KBM-7 (cell line): ENCODE measurements at places on chromosomes 2 and 18.

DNA sequence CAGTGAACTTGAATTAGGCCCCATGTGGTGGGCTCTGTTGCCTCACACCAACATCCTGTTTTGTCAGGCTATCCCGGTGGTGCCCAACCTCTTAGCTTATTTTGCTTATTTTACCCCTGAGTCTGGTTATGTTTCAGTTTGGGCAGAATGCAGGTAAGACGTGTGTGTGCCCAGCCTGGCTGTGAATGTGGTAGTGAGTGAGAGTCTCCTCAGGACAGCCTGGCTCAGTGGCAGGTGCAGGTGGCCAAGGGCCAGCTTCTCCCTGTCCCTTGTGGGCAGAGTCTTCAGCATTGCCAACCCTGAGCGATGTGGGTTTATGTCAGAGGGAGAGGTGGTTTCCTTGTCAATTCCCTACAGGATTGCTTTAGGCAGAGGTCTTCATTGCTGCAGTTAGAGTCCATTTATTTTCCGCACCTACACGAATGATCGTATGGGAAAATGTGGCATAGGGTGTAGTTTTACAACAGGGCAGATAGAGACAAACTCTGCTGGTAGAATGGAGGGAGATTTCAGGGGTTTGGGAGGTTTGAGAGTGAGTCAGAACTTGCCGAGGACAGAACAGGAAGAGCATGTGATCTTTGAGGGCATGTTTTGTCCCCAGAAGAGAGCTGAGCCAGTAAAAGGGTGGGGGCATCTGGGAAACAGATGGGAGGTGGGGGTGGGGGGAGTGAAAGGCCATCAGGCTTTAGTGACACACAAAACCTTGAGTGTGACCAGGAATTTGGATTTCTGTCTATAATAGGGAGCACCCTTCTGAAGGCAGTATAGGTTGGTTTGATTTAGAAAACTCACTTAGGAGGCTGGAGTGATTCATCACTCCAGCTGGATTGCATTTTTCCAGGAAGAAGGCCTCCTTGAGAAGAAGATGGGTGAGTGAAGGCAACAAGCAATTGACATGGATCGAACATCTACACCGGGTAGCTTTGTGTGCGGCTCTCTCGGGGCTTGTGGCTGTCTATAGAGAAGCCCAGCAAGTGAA, 156.2 kb upstream of the CELF4 start:
- no peak for DNase-seq

- DNase-seq: no peak
Measured at GRCh38 chr18:61333271-61333745, at the start of gene CDH20. CDH20 (plus strand) TSS chr18:61333430.

- no peak for DNase-seq
Measured at GRCh38 chr2:176813621-176814049, 399.0 kb upstream of the HNRNPA3 start.

GRCh38 chr2:134490559-134490958, 228.2 kb downstream of the TMEM163 start:
- no peak for DNase-seq

- DNase-seq: peak; percentile 67
Measured at GRCh38 chr2:102442967-102443828, 20.2 kb downstream of the IL18RAP start.

DNA sequence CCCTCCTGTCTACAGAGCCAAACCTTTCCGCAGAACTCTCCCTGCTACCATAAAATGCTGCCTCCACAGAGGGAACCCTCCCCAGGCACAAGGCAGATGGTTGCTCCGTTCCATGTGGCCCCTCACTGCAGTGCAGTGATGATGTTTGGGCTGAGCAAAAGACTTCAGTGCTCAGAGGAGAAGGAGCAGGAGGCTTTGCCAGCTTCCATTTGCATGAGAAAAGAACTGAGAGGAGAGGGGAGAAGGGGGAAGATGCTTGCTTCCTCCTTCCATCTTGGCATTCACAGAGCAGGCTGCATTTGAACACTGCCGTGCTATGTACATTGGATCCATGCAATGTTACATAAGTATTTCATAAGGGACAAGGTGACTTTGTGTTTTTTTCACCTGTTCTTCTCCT, 46.6 kb upstream of the TMEM200C start:
- DNase-seq: no peak

- DNase-seq: no peak
Measured at GRCh38 chr18:43283299-43283698, 6.0 kb upstream of the SYT4 start.

- no peak for DNase-seq
Measured at GRCh38 chr18:50679056-50679455, 119.2 kb downstream of the MAPK4 start.

GRCh38 chr2:128414351-128414750, 95.7 kb upstream of the HS6ST1 start:
- no peak for DNase-seq

GRCh38 chr2:96811917-96812316, 4.2 kb upstream of the CNNM3 start:
- DNase-seq: no peak

DNA sequence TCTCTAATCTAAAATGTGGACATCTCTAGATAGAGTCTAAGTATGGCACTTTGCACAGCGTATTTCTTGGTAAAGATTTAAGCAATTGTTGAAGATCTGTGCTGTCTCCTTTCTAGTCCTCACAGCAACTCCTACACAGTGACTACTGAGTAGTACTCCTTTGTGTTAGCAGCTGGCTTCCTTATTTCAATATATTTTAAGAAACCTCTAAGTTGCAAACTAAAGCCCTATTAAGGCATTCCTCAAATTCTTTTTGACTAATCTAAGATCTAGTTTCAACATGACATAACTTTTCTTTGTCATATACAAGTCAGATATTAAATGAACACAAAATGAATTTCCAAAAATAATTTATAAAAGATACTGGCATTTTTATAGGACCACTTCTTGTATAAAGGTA, 121.8 kb upstream of the DNAJC10 start:
- DNase-seq: no peak

DNA sequence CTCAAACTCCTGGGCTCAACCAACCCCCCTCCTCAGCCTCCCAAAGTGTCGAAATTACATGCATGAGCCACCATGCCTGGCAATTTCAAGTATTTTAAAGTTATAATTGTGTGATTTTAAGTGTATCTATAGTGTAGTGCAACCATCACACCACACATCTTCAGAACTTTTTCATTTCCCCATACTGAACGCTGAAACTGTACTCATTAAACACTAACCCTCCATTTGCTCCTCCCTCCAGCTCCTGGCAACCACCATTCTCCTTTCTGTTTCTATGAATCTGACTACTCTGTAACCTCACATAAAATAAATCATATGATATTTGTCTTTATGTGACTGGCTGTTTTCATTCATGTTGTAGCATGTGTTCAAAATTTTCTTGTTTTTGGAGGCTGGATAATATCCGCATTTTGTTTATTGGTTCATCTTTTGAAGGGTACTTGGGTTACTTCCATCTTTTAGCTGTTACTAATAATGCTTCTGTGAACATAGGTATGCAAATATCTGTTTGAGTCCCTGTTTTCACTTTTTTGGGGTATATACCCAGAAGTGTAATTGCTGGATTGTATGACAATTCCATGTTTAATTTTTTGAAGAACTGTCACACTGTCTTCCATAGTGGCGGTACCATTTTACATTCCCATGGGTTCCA, 188.2 kb downstream of the PLCL1 start:
- no peak for DNase-seq

DNA sequence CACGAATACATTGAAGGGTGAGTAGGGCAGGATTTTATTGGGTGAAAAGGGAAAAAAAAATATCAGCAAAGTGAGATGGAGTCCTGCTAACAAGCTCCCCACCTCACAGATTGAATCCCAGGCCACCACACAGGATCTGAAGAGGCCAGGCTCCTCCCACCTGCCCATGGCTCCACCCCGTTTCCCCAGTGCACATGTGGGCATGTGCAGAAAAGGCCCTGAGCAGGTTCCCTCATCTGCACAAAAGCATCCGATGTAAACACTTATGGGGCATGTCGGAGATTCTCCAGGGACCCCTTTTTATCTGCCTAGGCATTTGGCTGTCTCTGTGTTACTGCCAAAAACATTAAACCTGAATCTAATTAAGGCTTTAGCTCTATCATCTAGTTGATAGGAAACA, 35.2 kb downstream of the SKA1 start:
- DNase-seq: no peak

DNA sequence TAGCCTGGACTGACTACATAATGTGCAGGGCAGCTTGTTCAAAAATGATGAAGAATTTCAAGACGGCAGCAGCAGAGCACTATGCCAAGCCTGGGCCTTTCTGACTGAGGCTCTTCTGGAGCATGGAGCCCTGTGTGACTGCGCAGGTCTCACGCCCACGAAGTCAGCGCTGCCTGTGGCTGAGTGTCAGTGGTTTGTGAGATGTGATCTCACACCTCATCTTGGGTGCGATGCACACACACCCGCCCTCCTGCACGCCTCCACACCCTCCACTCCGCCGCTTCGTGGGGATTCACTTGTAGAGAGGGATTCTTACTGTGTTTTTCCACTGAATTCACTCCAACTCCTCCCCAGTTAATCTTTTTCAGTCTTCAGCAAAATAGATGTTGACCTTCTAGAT, 103.9 kb downstream of the VIT start:
- DNase-seq: no peak

DNA sequence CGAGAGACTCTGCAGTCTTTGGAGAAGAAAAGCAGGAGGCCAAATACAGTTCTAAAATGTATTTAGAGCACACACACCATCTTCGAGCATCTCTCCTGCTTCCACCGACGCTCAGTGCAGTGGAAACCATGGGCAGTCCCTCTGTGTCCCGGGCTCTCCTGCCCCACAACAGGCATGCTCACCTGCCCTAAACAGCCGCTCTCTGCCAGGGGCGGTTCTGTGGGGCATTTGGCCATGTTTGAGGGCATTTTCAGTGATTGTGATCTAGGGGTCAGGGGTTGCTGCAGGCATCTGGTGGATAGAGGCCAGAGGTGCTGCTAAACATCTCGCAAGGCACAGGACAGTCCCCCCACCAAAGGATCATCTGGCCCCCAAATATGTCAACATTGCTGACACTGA, 55.8 kb downstream of the EMX1 start:
- DNase-seq: no peak

- DNase-seq: no peak
Measured at GRCh38 chr2:2739231-2739795, 408.2 kb upstream of the MYT1L start.

DNA sequence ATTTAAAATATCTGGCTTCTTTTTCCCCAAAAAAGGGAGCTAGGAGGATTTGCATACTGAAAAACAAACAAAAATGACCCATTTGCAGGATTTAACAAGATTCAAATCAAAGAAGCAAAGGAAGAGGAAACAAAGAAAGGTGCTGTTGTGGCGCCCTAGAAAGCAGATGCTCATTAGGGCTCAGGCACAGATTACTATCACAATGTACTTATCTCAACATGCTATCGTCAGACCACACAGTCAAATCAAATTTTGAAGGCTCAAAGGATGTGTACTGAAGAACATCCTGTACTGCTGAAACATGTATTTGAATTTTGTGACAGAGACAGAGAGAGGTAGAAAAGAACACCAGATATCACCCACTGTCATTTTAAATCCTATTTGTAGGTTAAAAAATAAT, 10.9 kb downstream of the RBMS1 start:
- no peak for DNase-seq

- DNase-seq: no peak
Measured at GRCh38 chr2:229408356-229408755, 137.3 kb upstream of the PID1 start.

DNA sequence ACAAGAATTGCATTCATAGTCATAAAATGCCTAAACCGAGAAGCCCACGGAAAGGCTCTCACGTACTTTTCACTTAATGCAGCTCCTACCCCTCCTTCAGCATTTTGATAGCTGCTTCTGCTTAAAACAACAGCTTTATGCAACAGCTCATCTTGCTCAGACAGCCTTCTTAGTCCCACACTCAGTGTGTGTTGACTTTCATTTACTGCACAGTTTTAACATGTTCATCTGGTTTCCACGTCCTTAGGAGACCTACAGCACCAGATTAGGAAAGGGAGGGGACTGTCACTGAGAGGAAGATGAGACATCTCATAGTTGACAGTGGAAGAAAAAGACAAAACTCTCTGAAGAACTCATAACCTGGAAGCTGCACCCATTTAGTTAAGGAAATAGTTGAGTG, 435.4 kb downstream of the SETBP1 start:
- DNase-seq: no peak

DNA sequence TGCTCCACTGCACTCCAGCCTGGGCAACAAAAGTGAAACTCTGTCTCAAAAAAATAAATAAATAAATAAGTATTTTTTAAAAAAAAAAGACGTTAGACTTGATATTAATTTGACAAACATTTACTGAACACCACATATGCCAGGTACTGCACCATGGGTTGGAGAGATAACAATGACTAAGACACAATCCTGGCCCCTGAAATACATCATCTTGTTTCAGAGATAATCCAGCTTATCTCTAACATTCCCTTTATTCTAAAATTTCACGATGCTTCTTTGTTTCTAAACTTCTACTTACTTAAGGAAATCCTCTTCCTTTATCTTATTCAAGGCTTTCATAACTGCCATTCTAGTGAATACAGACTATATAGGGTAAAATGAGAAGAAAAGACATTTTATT, 55.0 kb upstream of the PEX13 start:
- no peak for DNase-seq

DNA sequence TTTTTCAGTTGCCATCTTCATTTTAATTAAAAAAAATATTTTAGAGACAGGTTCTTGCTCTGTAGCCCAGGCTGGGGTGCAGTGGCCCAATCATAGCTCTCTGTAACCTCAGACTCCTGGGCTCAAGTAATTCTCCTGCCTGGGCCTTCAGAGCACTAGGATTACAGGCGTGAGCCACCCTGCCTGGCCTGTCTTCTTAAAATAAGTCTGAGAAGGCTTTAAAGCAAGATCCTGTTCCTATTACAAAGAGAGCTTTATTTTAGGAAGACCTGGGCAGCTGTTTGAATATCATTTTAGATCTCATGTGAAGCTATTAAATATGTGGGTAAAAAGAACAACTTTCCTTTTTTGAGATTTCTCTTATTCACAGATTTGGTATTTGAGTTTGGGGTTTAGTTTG, 1.5 kb downstream of the FAM228A start:
- DNase-seq: no peak

- peak; percentile 6 for DNase-seq
Measured at GRCh38 chr18:7789856-7790552, 222.9 kb downstream of the PTPRM start.

GRCh38 chr2:210302326-210302725, 12.6 kb downstream of the MYL1 start:
- DNase-seq: no peak

DNA sequence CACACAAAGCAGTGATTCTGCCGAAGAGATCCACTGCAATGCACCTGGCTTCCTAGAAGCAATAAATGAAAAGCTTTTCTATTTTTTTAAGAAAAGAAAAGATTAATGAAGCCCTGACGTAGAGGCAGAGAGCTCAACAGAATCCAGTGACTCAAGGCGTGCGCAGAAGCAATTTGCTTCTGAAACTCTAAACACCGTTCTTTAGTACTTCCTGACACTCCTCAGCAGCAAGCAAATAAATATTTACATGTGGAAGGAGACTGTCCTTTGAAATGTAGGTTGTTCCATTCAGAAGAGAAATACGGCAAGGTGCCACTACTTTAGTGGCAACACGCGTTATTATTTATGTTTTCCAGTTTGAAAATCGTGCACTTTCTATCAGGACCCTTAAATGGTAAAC, 126.2 kb upstream of the ZNF516 start:
- DNase-seq: no peak

GRCh38 chr18:39190508-39190907, 1624.9 kb upstream of the CELF4 start:
- peak; percentile 87 for DNase-seq
